NCI-H2029 (cell line): ENCODE measurements at places on chromosomes 4 and X.

GRCh38 chr4:70715097-70715496, 6.7 kb upstream of the RUFY3 start:
- no peak for DNase-seq

DNA sequence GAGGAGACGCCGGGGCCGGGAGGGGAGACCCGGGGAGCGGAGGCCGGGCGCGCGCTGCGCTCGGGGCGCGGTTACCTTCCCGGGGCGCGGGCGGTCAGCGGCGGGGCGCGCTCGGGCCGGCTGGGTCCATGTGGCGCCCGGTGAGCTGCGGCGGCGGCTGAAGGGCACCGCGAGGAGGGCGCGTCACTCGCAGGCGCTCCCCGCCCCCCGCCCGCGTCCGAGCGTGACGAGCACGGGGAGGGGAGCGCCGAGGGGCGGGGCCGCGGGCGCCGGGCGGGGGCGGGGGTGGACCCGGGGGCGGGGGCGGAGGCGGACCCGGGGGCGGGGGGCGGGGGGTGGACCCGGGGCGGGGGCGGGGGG, at the start of gene CPLX1:
CPLX1 (minus strand) TSS at position 159 of the 360 bp plus-strand sequence. CDS start 1,607 bp downstream, outside the sequence.
- DNase-seq, result peak; percentile 17

DNA sequence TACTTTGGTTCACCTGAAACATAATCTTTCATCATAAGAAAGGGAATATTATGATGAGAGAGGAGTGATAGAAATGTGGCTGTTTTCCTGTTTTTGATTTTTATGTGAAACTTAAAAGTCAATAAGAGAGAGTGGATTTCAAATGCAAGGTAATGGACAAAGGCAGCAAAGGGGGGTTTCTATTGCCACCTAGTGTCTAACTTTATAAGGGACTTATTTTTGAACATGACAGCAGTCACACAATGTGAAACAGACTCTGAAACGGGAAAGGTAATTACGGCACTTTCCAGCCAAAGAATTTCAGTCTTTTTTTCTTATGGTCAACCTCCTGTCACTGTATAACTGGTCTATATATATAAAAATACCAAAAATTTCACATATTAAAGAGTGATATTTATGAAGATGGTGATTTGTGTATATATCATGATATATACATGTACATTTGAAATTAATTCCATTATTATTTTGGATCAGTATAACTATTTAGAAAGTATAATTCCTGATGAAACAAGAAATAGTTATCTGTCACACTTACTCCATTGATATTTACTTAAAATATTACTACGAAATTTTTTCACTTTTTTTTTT, 127.1 kb downstream of the FBXO8 start:
- no peak for DNase-seq

- DNase-seq, result peak; percentile 39
Measured at GRCh38 chrX:71178908-71179307, 34.3 kb downstream of the NLGN3 start.

DNA sequence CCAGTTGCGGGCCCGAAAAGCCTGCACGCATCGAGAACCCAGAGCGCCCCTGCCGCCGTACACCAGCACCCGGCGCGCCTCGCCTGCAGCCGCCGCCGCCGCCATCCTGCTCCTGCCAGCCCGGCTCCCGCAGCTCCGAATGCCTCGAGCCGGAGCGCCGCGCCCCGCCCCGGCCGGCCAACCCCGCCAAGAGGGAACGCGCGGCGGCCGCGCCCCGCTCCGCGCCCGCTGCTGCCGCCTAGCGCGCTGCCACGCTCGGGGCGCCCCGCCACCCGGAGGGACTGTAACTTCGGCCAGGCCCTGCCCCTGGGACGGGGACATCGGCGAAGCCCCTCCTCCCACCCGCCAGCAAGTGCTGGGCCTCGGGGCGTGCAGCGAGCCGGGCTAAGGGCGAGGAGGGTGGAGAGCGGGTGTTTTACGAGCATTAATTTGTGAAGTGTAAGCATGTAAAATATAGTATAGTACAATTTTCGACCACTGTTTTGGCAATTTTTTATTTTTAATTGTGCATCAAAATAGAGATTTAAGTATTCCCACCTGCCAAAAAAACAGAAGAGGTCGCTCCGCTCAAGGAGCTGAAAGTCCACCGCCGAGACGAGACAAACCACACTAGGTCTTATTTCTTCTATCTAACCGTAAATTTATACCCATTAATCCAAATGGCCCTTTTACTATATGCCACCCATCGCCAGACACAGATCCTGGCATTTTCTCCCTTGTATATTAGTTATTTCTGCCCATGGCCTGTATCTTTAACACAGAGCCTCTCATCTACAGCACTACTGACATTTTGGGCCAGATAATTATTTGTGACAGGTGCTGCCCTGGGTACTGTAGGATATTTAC, at the start of gene QDPR:
QDPR (minus strand) TSS at position 141 of the 846 bp plus-strand sequence; CDS start at position 105, 36 bp downstream.
- DNase-seq, result peak; percentile 49
